Endodermal cell (in vitro differentiated cells): ENCODE measurements at places on chromosomes 1 and 21. TPM values are rescaled to one million over a fixed set of nuclear protein-coding genes. Genes with fewer than 3 reads are reported as not detected.

Gene TLCD4
- total RNA-seq, result 6.4 and 7.7 TPM in 2 replicates

Gene AVPR1B
- 0.11 and 0.18 TPM in 2 replicates for total RNA-seq

Gene IL22RA1
- not detected in 2 replicates for total RNA-seq

GRCh38 chr1:111576547-111576946 is 43.0 kb upstream of the RAP1A start:
- H3K36me3 ChIP-seq, result no peaks in the 10 kb centered on the region
- no peak for DNase-seq
- H3K27me3 ChIP-seq, result no peaks in the 10 kb centered on the region
- H3K4me3 ChIP-seq, result no peak overlapping the region

GRCh38 chr1:51962486-51963356 is 27.8 kb downstream of the RAB3B start:
- no peaks in the 10 kb centered on the region for H3K27me3 ChIP-seq
- H3K4me1 ChIP-seq, result peaks cover 29% of the 10 kb centered on the region
- H3K36me3 ChIP-seq, result peaks cover 38% of the 10 kb centered on the region
- DNase-seq, result no peak
- no peak overlapping the region for H3K27ac ChIP-seq

DNA sequence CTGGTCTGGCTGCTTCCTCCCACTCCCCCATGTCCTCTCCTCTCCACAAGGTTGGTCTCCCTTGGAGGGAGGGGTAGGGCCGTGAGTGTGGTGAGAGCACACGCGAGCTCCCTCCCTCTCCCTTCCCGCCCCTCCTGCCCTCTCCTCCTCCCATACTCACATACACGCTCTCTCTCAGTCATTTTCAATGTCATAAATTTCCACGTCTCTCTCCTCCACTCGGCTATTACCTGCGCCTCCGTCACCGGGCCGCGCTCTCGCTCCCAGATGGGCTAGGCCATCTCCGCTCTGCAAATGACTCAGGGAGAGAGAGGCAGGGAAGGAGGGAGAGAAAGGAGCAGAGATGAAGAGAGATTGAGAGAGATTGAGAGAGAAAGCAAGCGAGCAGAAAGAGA is 36.7 kb upstream of the DMBX1 start:
- no peaks in the 10 kb centered on the region for H3K36me3 ChIP-seq
- peaks cover 100% of the 10 kb centered on the region for H3K27me3 ChIP-seq
- DNase-seq, result no peak
- H3K27ac ChIP-seq, result no peak overlapping the region
- H3K4me3 ChIP-seq, result no peak overlapping the region

DNA sequence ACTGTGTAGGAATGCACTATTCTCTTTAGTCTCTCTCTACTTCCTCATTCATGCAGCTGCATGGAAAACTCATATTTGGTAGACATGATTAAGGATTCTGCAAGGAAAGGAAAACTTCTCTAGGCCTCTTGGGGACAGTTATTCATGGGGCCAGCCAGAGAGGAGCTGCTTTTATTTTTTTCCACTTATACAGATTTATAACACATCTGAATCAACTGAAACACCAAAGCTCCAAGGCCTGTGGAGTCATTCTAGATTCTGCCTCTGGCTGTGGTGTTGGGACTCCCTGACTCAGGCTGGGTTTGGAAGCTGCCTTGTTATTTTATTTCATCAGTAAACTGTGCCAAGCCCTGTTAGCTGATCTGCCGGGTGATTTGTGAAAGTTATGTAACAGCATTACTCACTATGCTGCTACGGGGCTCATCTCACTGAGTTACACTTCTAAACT is 83.9 kb upstream of the EDEM3 start:
- no peaks in the 10 kb centered on the region for H3K27me3 ChIP-seq
- peaks cover 5% of the 10 kb centered on the region for H3K4me1 ChIP-seq
- H3K36me3 ChIP-seq, result no peaks in the 10 kb centered on the region
- H3K4me3 ChIP-seq, result no peak overlapping the region
- H3K27ac ChIP-seq, result no peak overlapping the region
- DNase-seq, result no peak

DNA sequence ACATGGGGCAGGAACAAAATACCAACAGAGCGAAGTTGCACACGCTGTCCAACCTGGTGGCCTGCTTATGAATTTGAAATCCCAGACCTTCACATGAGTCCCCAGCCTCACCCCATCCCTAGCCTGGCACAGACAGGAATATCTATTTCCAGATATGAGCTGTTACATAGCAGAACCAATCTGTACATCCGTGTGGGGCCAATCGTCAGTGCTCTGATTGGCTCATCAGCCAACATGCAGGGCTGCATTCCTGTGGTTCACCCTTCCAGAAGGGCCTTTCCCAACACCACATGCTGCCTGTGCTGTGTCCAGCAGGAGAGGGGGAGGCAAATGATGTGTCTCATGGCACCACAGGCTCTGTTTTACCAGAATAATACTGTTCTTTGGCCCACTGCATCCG is 31.3 kb downstream of the CCN1 start:
- no peaks in the 10 kb centered on the region for H3K27me3 ChIP-seq
- no peaks in the 10 kb centered on the region for H3K36me3 ChIP-seq
- H3K27ac ChIP-seq, result no peak overlapping the region
- H3K4me1 ChIP-seq, result peaks cover 10% of the 10 kb centered on the region

GRCh38 chr1:113515498-113515897 is 125.2 kb downstream of the MAGI3 start:
- no peaks in the 10 kb centered on the region for H3K27me3 ChIP-seq
- H3K4me3 ChIP-seq, result no peak overlapping the region
- no peak for DNase-seq
- H3K36me3 ChIP-seq, result peaks cover 5% of the 10 kb centered on the region
- peaks cover 3% of the 10 kb centered on the region for H3K4me1 ChIP-seq

- no peak overlapping the region for H3K27ac ChIP-seq
- H3K27me3 ChIP-seq, result no peaks in the 10 kb centered on the region
- H3K4me1 ChIP-seq, result peaks cover 6% of the 10 kb centered on the region
- H3K4me3 ChIP-seq, result peak overlapping the region; percentile 90
- peaks cover 42% of the 10 kb centered on the region for H3K36me3 ChIP-seq
Measured at GRCh38 chr1:156281281-156281680, 1.3 kb downstream of the SMG5 start.

Gene SELL
- total RNA-seq, result not detected in 2 replicates

- no peaks in the 10 kb centered on the region for H3K27me3 ChIP-seq
- H3K4me3 ChIP-seq, result no peak overlapping the region
- no peaks in the 10 kb centered on the region for H3K36me3 ChIP-seq
- H3K4me1 ChIP-seq, result no peaks in the 10 kb centered on the region
- no peak for DNase-seq
Measured at GRCh38 chr21:29238053-29238966, 60.4 kb upstream of the BACH1 start.

DNA sequence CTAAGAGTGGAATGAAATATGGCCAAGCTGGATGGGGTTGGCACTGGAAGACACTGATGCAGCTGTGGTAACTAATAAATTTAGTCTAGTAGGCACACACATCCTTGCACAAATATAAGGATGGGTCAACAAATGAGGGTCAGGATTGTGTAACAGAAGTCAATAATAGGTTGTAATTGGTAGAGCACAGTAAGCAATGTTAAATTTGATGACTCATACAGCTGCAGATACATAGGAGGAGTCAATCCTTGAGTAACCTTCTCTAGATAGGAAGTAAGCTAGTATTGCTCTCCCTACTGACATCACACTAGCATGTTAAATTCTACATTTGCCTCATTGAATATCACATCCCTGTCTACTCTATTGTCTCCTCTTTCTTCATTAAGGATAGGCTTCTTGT is 332.1 kb downstream of the PTPRC start:
- H3K36me3 ChIP-seq, result no peaks in the 10 kb centered on the region
- DNase-seq, result no peak
- H3K27me3 ChIP-seq, result no peaks in the 10 kb centered on the region
- H3K4me1 ChIP-seq, result no peaks in the 10 kb centered on the region
- no peak overlapping the region for H3K4me3 ChIP-seq

Gene ADAMTSL4
- total RNA-seq, result 3.5 to 12.3 TPM (median 3.7 TPM) in 3 replicates

GRCh38 chr1:52856026-52856425 is 13.5 kb downstream of the ZYG11A start:
- no peaks in the 10 kb centered on the region for H3K36me3 ChIP-seq
- no peak overlapping the region for H3K4me3 ChIP-seq
- H3K4me1 ChIP-seq, result peaks cover 5% of the 10 kb centered on the region
- H3K27ac ChIP-seq, result no peak overlapping the region
- H3K27me3 ChIP-seq, result no peaks in the 10 kb centered on the region
- no peak for DNase-seq

Gene AMPD1
- not detected in 3 replicates for total RNA-seq

Gene EVA1C
- 0.68 TPM in 1 of 2 replicates, not detected in the other for total RNA-seq

DNA sequence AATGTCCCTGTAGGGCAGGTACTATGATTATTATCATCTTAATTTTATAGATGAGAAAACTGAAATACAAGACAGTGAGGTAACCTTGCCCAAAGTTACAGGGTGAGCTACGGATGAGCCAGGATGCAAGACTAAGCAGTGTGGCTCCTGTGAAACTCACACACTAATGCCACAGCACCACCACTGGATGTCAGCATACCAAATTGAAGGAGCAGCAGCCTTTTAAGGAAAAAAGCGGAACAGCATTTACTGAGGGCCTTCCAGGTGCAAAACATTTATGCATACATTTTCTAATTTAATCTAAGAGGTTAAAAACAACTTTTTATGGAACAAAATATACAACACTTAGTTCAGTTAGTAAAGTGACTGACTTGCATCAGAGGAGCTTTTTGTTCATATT is 41.7 kb downstream of the SEC16B start:
- H3K36me3 ChIP-seq, result no peaks in the 10 kb centered on the region
- no peaks in the 10 kb centered on the region for H3K4me1 ChIP-seq
- H3K27ac ChIP-seq, result no peak overlapping the region
- peak; percentile 60 for DNase-seq
- H3K4me3 ChIP-seq, result no peak overlapping the region

DNA sequence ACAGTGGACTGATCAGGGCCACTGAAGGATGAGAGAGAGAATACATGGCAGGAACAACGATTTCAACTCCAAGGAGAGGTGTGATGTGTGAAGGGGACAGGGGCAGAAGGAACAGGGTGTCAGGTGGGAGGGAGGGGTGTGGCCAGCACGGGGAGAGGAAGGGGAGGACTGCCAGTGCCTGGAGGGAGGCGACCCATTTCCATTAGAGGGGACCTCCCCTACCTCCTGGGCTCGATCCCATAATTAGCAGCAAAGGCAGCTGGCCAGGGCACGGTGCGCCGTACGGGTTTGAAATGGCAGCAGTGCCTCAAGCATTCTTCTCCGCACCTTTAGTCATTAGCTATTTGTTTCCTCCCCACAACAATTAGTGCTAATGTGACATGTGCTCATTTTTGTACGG is 22.7 kb downstream of the CRYAA start:
- H3K4me1 ChIP-seq, result no peaks in the 10 kb centered on the region
- no peaks in the 10 kb centered on the region for H3K27me3 ChIP-seq
- no peak overlapping the region for H3K4me3 ChIP-seq
- no peak overlapping the region for H3K27ac ChIP-seq
- peak; percentile 24 for DNase-seq

Gene MCOLN2
- total RNA-seq, result 0.20 to 0.25 TPM (median 0.23 TPM) in 3 replicates

GRCh38 chr1:113118266-113118665 is 45.3 kb downstream of the LRIG2 start:
- peaks cover 94% of the 10 kb centered on the region for H3K36me3 ChIP-seq
- no peak overlapping the region for H3K27ac ChIP-seq

- no peaks in the 10 kb centered on the region for H3K27me3 ChIP-seq
- no peak overlapping the region for H3K27ac ChIP-seq
- no peak overlapping the region for H3K4me3 ChIP-seq
- no peaks in the 10 kb centered on the region for H3K4me1 ChIP-seq
- DNase-seq, result no peak
Measured at GRCh38 chr1:40248412-40248811, 675 bp downstream of the TMCO2 start.

DNA sequence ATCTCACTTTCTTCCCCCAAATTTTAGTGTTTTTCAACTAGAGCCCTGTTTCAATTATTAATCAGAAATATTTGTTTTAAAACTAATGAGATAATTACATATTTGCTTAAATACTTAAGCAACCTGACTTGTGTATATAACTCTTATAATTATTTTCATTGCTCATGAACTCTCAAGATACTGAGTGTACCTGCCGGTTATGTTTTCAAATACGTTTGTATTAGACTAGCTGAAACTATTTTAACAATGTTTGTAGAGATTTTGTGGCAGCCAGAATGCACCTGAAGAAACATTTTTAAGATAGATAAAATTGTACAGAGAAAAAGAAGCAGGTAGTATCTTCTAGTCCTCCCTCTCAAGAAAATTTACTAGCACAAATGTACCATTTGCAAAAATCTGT is 140.6 kb upstream of the CXADR start:
- DNase-seq, result no peak
- no peaks in the 10 kb centered on the region for H3K36me3 ChIP-seq
- no peak overlapping the region for H3K27ac ChIP-seq
- H3K4me1 ChIP-seq, result no peaks in the 10 kb centered on the region
- H3K4me3 ChIP-seq, result no peak overlapping the region

DNA sequence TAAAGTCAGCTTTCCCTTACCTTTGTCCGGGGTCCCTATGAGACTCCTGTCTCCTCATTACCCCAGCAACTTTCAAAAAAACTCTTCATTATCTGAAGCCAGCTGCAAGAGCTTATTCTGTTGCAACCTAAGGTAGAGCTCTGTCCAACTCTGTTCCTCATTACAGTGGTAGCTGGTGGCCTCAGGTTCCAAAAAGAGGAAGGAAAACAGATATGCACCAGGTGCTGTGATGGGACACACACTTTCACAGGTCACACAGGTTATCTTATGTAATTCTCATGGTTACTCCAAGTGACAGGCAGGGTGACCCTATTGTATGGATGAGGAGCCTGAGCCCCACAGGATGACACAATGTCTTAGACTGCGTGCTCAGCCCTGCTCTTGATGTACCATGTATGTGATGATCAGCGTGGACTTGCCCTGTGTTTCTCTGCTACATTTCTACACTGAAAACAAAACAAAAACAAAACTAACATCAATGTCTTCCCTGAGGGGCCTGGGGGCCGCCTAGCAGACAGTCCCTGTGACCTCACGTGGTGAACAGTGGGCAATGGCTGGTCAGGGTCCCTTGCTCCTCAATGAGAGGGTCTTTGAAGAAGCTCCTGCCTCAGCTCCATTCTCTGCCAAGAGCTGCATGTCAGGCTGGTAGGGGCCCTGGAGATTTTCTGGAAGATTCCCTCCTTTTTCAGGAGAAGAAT is 9.7 kb upstream of the TENT5C start:
- no peak overlapping the region for H3K27ac ChIP-seq
- peaks cover under 1% of the 10 kb centered on the region for H3K27me3 ChIP-seq
- no peak overlapping the region for H3K4me3 ChIP-seq
- H3K36me3 ChIP-seq, result no peaks in the 10 kb centered on the region
- no peak for DNase-seq

Gene TLR5
- 0.13 to 0.35 TPM in 2 of 3 replicates, not detected in the other for total RNA-seq

Gene FAM43B
- total RNA-seq, result 0.19 to 0.80 TPM (median 0.29 TPM) in 3 replicates

- H3K4me1 ChIP-seq, result peaks cover 3% of the 10 kb centered on the region
- H3K4me3 ChIP-seq, result no peak overlapping the region
- DNase-seq, result no peak
- H3K27me3 ChIP-seq, result no peaks in the 10 kb centered on the region
- no peaks in the 10 kb centered on the region for H3K36me3 ChIP-seq
Measured at GRCh38 chr1:205766038-205766437, 9.2 kb downstream of the RAB29 start.

Gene LCK
- 4.4 and 6.6 TPM in 2 replicates for total RNA-seq

- peaks cover 24% of the 10 kb centered on the region for H3K36me3 ChIP-seq
- no peak overlapping the region for H3K27ac ChIP-seq
- H3K27me3 ChIP-seq, result no peaks in the 10 kb centered on the region
Measured at GRCh38 chr1:11918799-11919519, 7.3 kb downstream of the KIAA2013 start.
